ENCODE measurements at places on chromosomes 11 and 22. TPM values are rescaled to one million over a fixed set of nuclear protein-coding genes. Genes with fewer than 3 reads are reported as not detected.

CLMP gene
- 0.98 TPM for total RNA-seq

DNA sequence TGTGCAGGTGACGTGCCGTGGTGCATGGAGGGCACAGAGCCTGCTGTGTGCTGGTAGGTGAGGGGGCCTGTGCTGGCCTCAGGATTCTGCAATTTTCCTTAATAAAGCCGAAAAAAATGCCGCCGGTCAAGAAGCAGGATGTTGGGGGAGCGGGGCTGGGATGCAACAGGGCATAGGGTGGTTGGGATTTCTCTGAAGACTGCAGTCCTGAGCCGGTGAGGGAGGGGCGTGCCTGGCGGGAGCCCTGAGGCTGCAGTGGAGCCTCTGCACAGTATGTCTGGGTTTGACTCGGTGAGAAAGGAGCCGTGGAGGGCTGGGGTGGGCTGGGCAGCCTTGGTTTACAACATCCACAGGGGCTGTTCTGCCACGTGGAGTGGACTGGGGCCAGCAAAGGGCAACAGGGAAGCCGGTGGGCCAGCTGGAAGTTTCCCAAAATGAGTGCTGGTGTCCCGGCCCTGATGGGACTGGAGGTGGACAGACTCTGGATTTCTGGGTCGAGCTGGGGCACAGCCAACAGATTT, 1.3 kb downstream of the CDHR5 start:
- no peak for DNase-seq

DNA sequence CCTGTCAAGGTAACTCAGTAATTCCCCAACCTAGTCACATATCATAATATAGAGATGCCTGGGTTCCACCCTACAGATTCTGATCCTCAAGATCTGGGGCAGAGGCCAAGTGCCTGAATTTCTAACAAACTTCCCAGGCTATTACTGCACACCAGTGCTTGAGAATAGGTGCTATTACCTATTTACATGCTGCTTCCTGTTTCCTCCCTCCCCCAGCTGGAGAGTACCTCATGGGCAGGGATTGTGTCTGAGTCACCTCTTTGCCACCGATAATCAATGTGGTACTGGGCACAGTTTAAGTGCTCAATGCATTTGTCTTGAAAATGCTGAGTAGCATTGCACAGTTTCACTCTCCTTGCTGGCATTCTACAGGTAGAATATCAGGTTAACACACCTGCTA, 582.2 kb upstream of the CADM1 start:
- DNase-seq: no peak

DNA sequence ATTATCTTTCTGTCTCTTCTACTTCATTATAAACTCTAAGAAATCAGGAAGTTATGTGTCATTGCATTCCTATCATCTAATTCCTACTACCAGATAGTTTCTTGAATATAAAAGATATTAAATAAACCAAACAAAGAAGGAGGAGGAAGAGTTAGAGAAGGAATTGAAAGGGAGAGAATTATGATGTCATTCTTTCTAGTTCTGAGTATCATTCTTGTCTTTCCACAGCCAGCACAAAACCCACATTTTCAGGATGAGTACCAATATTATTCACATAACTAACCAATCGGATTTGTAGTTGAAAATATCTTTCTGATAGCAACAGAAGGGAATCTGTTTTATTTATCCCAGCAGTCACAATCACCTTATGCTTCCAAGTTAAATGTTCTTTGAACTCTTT, 13.3 kb downstream of the MS4A13 start:
- DNase-seq: no peak

Measured in pancreas (tissue), 10 donors.